ENCODE measurements at places on chromosomes 5 and 9.
A peak's percentile ranks its signal among the peaks of the same experiment; 100 is the strongest.

- no peak for DNase-seq
Measured at GRCh38 chr5:102759700-102760099, 4.6 kb downstream of the PAM start.

DNA sequence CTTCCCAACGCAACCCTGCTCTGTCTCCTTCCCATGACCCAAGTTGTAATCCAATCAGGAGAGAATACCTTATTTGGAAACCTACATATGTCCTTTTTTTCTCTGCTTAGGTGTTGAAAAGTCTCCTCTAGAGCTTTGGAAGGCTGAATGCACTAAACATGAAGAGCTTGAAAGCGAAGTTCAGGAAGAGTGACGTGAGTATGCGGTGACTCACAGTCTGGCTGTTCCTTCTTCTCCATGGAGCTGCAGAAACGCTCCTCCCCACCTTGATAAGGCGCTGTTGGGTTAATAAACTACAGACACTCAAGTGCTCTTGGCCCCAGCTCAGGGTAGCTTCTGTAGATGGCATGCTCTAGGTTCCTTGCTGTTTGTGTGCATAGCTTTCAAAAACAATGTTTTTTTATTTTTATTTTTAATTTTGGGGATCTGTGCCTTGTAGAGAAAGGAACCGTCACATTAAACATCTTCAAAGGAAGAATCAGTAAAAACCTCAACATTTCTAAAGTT lies 30.7 kb downstream of the RAI14 start:
- no peak for DNase-seq

DNA sequence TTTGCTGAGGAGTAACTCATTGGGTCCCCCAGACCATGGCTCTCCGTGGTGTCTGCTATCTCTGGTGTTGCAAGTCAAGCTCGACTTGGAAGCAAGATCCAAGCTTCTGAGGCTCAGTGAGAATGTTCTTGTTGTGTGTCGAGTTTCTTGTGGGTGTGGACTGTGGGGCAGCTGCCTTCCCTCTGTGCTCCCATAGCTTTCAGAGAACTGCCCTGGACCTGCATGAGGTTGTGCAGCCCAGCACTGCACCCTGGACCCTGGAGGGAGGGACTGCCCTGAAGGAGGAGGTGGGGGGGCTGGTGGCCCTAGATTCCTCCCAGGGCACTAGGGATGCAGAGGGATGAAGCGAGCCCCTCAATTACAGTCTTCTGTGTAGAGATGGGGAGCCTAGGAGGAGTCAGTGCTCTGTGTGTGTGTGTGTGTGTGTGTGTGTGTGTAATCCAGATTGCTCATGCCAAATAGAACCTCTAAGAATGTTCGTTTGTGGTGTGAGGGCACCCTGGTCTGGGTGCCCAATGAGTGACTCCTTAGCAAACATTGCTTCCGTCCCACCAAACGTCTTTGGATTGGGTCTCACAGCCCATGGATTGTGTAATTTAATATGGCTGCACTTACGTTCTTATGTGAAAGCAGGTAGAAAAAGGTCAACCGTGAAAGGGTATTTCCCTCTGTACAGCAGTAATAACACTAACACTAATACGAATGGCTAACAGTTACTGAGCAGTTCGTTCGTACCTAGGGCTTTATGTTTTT lies 143.3 kb upstream of the LMX1B start:
- DNase-seq = no peak

- DNase-seq = no peak
Measured at GRCh38 chr9:115691693-115692092, 461.9 kb upstream of the PAPPA start.

GRCh38 chr9:138044485-138045383 lies 167.2 kb downstream of the CACNA1B start:
- DNase-seq = no peak

GRCh38 chr9:137168573-137168903 lies 1.3 kb downstream of the LRRC26 start:
- DNase-seq = no peak

GRCh38 chr9:34256104-34256503 lies 73.0 kb downstream of the KIF24 start:
- DNase-seq = no peak

DNA sequence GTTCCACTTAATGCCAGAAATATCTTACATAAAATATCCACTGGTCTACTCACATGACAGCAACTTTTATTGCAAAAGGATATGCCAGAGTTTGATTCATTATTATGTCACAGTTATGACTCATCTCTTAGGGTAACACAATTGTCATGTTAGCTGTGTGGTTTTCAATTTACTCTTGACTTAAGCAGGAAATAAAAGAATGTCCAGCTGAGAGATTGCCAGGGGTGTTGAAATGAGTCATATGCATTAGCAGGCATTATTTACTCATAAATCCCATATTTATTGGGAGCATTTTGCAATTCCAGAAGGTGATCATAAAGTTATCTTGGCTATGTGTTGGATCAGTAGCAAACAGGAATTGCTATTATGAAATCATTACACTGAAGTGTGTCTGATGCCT lies 1164.6 kb upstream of the CDH18 start:
- peak; percentile 66 for DNase-seq

DNA sequence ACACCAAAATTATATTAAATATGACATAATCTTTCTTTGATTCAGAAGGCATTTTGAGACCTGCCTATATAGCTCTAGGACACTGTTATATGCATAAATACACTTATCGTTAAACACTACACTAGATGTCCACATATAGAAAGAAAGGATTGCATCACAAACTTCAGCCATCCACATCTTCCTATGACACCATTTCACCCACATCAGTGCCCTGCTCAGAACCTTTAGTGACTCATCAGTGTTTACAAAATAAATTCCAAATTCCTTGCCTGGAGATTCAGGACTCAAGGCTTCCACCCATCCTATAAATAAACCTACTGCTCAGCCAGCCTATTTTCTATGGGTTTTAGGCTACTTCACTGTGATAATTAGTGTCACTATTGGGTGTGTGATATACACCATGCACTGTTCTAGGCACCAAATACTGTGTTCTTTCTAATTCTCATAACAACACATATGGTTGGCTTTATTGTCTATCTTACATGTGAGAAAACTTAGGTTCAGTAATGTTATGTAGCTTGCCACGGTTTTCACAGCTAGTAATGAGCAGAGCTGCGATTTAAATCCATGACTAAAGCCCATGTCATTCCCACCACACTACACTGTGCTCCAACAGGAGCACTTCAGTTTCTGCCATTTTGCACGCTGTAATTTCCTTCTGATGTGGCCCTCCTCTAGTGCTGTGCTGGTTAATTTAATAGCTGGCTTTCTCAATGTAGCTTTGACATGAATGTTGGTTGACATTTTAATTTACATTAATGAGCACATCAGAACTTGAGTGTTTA lies 103.3 kb downstream of the SREK1 start:
- no peak for DNase-seq

- DNase-seq = no peak
Measured at GRCh38 chr5:38666668-38667498, 110.4 kb upstream of the LIFR start.

DNA sequence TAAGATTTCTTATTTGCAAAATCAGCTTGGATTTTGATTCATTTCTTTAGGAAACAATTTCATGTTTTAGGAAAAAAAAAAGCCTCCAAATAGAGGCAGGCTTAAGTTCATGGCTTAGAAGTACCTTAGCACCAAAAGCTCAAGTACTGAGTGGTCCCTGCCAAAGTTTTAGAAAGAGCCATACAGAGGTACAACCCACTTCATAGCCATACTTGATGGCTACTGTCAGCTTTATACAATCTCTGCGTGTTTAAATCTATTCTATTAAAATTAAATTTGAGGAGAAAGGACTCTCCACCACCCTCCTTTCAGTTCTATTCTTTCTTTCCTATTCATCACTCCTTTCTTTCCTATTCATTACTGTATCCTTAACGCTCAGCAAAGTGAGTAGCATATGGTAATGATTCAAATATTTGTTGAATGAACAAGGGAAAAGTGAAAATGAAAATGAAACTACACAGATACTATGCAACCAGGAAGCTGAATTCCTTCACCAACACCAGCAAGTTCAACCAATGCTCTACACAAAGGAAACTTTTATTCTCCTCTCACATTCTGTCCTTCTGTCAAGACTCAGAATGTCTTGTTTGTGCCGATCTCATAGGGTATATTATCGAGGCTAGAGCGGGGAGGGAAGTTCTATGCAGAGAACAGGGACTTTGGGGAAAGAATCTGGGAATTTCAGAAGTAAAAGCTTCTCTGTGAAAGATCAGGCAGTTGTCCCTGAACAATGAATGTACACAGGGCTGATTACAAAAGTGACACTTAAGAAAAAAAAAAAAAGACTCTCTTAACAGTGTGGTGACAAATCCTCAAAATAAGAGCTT lies 138.6 kb upstream of the SPEF2 start:
- DNase-seq = no peak

DNA sequence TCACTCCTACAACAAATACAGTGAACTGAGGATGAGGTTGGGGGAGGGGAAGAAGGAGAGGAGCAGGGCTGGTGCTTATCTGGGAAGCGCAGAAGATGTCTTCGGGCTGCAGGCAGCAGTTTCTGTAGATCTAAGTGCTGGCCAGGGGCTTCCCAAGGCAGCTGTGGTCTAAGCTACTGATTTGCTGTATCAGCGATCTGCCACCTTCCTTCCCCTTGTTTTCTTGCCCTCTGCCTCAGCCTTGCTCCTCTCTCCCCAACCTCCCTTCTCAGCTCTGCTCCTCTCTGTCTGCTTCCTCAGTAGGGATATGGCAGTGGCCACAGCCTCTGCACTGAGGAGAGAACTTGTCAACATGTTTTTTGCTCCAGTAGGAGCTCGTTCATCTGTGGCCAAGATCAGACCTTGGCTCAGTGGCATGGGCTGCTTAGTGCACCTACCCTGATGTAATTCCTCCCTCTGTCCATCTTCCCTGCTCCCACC lies 42.8 kb upstream of the IL6ST start:
- DNase-seq = no peak

GRCh38 chr5:125874717-125875116 lies 548.5 kb upstream of the GRAMD2B start:
- DNase-seq = no peak

GRCh38 chr5:53059281-53059680 lies 50.3 kb downstream of the MOCS2 start:
- DNase-seq = no peak

- no peak for DNase-seq
Measured at GRCh38 chr5:141914199-141914743, 9.4 kb upstream of the DELE1 start.

DNA sequence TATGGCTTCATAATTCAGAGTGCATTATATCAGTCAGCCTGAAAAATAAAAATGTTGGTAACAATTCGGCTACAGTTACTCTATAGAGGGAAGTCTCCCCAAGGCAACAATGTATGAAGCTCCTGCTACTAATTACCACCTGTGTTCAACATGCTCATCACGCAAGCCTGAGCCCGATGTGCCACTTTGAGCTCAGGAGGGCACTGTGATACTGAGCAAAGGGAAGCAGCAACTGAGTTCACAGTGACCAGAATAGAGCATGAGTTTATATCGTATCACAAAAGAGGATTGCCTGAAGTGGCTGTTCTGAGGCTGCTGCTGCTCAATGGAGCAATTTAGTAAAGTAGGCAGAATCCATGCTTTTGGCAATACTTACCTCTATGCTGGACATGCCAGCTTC lies 202.0 kb upstream of the HAPLN1 start:
- no peak for DNase-seq

DNA sequence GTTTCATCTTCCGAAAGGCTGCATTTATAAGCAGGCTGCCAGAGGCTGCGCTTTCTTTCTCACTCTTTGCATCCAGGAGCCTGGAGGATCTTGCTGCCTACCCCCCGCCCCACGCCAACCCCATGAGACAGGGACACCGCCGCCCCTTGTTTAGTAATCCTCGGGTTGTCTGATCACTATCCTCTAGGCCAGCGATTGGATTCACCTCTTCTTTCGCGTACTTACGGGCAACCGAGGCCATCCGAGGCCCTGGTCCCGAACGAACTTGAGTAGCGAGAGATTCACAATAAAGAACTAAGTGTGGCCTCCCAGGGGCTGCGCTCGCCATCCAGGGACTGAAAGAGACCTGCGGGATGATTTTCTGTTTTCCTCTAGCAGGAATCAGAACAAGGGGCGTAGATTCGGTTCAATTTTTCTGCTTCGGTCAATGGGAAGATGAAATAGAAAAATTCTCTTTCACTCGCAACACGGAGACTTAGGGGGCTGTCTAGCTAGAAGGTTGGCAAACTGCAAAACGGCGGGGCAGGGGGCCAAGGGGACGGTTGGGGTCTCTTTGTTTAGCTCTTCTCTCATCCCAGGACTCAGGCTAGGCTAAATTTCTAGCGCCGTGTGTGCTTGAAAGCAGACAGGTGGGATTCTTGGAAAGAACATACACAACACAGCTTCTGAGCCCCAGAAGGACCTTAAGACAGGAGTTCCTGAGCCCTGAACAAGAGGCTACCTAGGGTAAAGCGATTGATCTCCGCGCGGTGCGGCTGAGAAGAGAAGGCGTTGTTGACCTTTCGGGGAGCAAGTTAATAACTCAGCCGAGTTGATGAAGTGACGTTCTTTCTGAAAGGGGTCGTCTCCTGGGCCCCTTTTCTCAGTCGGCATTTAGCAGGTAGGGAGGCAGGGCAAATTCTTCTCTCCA lies 5.8 kb upstream of the ISL1 start:
- DNase-seq = no peak

GRCh38 chr9:94654165-94654894 lies 15.0 kb upstream of the FBP1 start:
- DNase-seq = no peak

GRCh38 chr9:92385953-92386352 lies 18.4 kb downstream of the OGN start:
- no peak for DNase-seq

GRCh38 chr5:122312591-122313406 lies 762 bp downstream of the SNCAIP start:
- no peak for DNase-seq

GRCh38 chr5:86542532-86542931 lies 75.2 kb upstream of the COX7C start:
- no peak for DNase-seq

GRCh38 chr5:119476341-119476740 lies 24.0 kb downstream of the HSD17B4 start:
- DNase-seq = no peak

GRCh38 chr5:119743927-119744326 lies 114.6 kb downstream of the FAM170A start:
- peak; percentile 6 for DNase-seq

DNA sequence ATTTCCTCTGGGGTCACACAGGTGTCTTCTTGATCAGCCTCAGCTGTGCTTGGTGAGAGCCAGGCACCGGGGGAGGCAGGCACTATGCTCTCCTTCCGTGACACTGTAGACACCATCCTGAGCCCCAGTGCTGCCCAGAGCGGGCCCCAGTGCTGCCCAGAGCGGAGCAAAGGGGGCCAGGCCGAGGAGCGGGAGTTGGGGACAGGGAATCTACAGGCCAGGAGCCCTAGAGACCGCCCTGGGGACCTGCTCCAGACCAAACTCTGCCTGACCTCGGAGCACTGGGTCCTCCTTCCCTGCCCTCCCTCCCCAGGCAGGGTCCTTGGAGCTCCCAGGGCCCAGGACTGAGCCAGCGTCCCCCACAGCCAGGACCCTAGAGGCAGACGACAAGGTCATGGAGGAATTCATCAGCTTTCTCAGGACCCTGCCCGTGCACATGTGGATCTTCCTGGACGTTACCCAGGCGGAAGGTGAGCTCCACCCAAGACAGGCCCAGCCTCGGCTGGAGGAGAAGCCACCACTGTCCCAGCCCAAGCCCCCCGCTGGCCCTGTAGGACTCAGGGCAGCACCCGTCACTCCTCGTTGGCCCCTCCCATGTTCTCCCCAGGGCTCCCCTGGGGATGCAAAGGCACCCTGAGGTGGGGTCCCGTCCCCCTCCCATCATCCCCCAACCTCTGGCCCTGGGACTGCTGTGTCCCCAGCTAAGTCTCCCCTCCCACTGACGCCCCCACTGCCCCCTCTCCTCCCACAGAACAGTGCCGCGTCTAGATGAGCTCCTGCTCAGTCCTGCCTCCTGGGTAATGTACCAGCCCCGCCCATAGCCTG lies 30.2 kb downstream of the PAEP start:
- no peak for DNase-seq
